ENCODE measurements at places on chromosomes 7 and 10.

DNA sequence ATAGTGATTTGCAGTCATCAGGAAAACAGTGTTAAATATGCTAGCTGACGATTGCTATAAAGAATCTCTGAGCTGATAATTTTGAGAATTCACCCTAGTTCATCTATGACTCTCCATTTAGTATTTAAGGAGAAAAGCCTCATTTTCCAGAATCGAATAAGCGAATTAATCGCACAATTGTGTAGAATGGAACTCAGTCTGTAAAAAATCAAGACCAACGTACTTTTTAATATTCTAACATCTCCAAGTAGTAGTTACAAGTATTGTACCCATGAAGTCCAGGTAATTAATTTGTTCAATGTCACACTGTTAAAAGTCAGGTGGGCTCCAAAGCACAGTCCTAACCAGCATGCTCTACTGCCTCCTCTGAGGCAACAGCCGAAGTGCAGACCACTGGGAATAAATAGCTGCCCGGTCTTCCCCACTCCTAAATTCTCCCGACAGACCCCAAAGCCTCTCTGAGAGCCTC is 380 bp upstream of the AGBL3 start:
- no peak for DNase-seq

- no peak for DNase-seq
Observed at GRCh38 chr7:155456738-155457543, 988 bp upstream of the EN2 start.

- no peak for DNase-seq
Observed at GRCh38 chr10:7397049-7398035, 13.5 kb downstream of the SFMBT2 start.

GRCh38 chr7:138243430-138243829 is 167.2 kb downstream of the AKR1D1 start:
- DNase-seq, result no peak

DNA sequence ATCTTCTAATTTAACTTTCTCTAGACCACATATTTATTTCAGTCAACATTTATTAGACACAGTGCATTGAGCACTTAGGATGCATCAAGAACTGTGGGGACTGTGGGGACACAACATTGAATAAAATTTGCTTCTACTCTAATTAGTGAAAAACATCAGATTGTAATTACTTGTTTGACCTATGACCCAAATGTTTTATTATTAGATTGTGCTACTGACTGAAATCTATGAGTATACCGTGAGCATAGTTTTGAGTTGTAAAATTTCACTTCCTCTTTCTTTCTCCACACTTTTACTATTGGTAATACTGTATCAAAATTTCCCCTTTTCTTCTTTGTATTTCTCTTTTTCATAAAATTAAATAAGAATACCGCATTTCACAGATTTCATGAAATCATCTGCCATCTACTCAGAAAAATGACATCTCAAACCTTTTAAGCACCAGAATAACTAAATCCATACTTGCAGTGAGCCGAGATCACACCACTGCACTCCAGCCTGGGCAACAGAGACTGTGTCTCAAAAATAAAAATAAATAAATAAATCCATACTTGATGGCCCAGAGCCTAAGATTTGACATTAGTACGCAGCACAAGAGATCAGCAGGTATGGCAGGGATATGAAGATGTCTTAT is 25.4 kb upstream of the INPP5F start:
- DNase-seq, result no peak

DNA sequence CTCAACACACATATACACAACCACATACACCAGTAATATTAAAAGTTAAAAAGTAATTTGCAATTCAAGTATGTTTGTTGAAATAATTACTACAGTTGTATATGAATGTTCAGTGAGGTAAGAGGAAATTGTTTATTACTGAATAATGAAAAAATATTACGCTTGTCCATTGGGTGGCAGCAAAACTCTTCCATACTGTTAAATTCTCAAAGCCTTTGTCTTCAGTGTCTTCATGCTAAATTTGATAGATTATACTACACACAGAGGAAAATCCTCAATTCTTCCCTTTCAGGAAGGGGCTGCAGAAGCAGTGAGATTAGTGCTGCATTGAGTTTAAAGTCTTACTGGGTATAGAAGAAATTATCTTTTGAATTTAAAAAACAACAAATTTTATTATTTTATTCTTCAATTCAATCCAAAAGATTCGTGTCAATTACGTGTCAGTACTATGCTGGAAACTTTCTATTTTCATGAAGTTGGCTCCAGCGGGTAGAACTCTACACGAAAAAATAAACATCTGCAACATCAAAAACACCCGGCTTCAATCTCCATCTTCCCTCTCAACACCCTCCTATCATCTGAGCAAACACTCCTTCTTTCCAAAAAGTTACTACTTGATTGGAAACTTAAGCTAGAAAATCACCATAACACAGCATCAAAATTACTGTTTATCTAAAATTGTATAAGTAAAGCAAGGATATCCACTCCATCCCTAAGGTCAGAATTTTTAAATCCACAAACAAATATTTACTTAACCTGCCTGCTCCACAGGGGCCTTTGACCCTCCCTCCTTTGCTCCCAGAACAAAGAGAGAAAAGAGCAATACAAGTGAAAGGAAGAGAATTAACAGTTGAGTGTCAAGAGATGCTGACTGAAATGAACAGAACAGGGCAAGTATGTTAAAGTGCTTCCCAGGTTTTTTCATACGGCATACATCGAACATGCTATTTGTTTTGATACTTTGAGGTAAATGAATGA is 37.0 kb upstream of the TES start:
- no peak for DNase-seq

- DNase-seq, result no peak
Observed at GRCh38 chr7:138926241-138926612, 55.0 kb downstream of the KIAA1549 start.

DNA sequence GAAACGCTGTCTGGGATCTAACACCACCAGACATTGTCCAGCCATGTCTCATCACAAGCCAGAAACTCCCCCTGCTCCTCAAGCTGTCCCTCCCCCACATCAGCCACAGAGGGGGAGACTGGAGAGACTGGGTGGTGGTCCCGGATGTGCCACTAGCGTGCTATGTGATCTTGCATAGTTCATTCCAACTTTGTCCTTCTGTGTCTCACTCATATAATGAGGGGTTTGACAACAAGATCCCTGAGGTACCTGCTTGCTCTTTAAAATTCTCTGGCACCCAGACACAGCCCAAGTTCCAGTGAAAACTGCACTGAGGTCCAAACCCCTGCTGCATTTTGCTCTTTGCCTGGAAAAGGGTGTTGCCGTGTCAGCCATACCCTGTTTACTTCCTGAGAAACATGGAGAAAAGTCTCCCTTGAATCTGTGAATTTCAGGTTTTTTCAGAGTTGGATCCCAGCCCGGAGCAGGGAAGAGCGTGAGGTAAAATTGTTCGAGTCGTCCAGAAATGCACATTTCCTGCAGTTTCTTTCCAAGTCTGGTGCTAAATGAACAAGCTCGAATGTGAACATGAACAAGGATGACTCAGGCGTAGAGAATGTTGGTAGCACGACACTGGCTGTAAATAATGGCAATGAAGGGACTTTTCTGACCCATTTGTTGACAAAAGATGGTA is 156.6 kb downstream of the CCDC3 start:
- DNase-seq, result no peak

DNA sequence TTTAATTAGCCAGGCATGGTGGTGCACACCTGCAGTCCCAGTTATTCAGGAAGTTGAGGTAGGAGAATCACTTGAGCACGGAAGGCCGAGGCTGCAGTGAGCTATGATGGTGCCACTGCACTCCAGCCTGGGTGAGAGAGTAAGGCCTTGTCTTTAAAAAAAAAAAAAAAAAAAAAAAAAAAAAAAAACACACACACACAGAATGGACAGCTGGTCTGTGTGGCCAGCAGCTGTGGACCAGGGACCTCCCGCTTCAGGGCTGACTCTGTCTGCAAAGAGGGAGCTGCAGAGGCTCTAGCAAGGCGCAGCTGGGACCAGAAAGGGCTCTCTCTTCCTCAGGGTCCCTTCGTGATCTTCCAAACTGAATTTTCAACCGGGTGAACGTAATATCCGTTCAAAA is 53.6 kb upstream of the DNAAF5 start:
- no peak for DNase-seq

- no peak for DNase-seq
Observed at GRCh38 chr10:125063256-125063925, 97.0 kb downstream of the CTBP2 start.

DNA sequence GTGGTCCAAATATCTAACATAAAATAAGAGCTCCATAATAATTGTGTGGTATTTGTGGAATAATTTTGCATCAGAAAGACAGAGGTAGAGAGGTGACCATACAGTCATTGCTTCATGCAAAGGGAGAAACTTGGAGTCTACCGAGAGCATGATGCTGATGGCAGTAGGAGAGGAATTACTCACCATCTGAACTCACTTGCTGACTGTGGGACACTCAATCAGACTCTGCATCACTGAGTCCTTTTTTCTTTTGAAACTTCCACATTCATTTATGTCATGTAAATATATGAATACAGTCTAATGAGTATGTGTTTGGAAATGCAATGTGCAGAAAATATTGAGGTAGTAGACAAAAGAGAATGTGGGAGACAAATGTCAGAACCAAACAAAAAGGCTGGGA is 933.8 kb downstream of the REEP3 start:
- no peak for DNase-seq

DNA sequence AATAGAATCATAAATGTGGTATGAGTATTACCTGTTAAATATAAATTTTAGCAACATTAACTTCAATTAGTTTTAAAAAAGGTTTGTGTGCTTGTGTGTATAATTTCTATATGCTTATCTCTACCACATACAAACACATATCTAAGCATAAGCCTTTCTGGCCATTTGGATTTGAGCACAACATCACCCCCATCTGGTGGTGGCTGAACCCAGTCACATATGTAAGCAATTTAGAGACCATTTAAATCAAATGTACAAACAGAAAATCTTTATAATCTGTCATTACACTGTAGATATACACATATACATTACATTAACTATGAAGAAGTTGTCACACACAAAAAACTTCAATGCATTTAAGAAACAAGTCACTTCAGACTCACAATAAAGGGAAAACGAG is 31.7 kb downstream of the GPR22 start:
- DNase-seq, result no peak

DNA sequence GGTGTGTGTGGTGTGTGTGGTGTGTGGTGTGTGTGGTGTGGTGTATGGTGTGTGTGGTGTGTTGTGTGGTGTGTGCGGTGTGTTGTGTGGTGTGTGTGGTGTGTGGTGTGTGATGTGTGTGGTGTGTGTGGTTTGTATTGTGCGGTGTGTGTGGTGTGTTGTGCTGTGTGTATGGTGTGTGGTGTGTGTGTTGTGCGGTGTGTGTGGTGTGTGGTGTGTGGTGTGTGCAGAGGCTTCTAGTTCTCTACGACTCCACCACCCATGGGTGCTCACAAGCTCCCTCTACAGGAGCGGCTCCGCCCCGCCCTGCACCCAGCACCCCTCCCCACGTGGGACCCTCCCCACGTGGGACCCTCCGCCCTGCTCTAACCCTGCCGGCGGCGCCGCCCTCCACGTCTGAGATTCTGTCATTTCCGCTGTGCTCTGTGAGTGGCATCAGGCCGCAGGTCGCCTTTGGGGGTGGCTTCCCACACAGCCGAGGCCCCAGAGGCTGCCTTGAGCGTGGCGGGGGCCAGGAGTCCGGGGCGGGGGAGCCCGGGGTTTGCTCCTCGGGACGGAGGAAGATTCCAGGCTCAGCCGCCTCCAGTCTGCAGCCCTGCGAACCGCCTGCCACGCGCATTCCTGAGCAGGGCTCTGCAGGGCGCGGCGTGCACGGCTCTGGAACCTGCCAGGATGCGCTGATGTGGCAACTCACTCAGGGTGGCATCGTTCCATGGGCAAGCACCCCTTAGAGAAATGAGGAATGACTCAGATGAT is 37.0 kb upstream of the DNAJB6 start:
- DNase-seq, result no peak

Data from activated CD4-positive, CD25-positive, alpha-beta regulatory T cell (primary cell).